ENCODE measurements at places on chromosomes 6 and 20. TPM values are rescaled to one million over a fixed set of nuclear protein-coding genes. Genes with fewer than 3 reads are reported as not detected.

DNA sequence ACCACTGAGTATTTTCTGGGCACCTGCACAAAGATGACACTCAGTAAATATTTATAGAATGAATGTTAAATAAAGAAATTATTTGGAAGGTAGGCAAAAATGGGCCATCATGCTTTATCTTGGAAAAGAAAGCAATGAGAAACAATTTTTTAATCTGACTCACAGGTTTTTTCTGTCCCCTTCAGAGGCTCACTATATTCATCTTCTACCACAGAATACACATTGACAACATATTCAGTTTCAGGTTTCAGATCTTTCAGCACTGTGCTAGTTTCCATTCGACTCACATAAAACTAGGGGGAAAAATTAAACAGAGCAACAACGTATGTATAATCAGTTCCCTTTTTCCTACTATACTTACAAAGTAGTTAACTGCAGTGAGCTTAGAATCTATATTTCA lies 58.3 kb downstream of the COL12A1 start:
- DNase-seq, result no peak

DNA sequence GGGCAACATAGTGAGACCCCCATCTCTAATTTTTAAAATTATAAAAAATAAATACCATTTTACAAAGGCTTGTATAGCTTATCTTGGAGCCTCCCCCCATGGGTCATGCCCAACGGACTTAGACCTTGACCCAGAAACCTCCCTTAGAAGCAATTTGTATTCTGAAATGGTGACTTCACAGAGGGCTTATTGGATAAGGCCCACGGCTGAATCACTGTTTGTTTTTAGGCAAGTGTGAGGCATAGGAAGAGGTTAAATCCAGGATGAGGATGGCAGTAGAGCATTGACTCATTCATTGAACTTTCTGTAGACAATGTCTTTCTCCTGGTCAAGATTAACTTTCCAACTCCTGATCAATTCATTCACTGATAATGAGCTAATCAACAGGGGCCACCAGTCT lies 6.2 kb upstream of the SNAI1 start:
- no peak for DNase-seq

GRCh38 chr6:154888421-154889295 lies 106.5 kb upstream of the TIAM2 start:
- no peak for DNase-seq

The HCK gene
- polyA plus RNA-seq, result 2.3 TPM

The CCDC170 gene
- 0.22 TPM for polyA plus RNA-seq

The TSHZ2 gene
- polyA plus RNA-seq, result 1.5 TPM

GRCh38 chr6:22237526-22237925 lies 59.3 kb downstream of the PRL start:
- DNase-seq, result no peak

DNA sequence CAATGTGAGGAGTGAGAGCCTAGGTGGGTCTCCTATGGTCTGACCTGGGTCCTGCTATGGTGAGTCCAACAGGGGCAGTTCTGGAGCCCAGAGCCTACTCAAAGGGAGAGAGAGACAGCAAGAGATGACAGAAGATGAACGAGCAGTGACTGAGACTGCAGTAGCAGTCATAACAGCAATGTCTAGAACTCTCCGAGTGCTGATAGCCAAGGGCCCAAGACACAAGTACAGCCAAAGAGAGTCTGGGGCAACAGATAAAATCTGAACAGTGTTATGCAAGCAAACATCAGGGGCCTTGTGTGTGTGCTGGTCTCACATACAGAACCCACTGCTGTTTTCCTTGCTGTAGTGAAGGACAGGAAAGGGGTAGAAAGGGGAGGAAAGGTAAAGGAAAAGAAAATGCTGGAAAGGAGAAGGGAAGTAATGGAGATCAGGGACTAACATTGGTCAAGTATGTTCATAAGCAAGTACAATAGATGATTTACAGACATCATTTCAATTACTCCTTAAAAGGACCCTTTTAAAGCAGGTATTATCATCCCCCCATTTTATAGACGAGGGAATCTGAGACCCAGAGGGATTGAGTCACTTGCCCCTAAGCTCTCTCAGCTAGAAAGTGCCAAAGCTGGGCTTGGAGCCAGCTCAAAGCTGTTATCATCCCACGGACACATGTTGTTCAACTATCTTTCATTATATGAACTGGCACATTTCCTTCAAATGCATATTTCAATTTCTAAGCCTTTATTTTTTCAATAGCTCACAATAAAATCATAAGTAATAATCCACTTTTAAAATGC lies 182.3 kb upstream of the RAB32 start:
- peak; percentile 32 for DNase-seq

GRCh38 chr20:48657426-48658197 lies 170.2 kb downstream of the PREX1 start:
- DNase-seq, result peak; percentile 69

DNA sequence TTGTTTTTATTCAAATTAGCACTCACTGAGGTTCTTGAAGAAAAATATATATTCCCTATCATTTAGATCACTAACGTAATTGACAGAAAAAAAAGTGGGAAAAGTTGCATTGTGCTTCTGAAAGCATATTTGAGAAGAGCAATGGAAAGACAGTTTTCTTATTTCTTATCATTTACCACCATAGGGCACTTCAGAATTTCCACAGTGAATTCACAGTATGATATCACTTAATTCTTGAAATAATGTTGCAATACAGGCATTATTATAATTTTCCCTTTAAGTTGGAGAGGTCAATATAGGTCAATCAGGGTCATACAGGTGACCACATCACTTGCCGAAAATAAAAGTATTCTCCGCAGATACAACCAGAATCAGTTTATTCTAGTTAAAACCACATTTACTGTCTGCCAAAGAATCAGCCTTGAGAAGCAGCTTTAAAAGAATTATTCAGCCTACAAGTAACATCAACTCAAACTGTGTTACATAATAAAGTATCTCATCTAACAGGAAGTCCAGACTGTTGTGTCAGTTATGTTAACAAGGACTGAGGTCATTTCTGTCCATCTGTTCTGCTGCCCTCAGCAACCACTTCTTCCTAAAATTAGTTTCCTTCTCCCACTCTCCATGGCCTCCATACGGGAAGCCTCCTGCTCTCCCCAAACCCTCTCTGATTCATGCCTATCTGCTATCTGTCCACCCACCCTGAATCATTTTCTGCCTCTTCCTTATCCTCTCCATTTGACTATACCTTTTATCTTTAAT lies 121.2 kb downstream of the SIM1 start:
- no peak for DNase-seq

The KCNK5 gene
- 0.33 TPM for polyA plus RNA-seq
